ENCODE measurements at places on chromosomes 6 and 20.

GRCh38 chr6:29628419-29629281 is 4.3 kb downstream of the GABBR1 start:
- DNase-seq: no peak

DNA sequence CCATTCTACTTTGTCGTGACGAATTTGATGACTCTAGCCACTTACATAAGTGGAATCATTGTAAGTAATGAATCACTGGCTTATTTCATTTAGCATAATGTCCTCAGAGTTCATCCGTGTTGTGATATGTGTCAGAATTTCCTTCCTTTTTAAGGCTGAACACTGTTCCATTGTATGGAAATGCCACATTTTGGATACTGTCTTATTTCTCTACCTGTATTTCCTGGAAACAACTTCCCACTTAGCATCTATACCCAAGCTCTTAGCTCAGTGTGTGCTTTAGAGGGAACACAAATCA is 28.8 kb upstream of the GGTLC1 start:
- no peak for DNase-seq

GRCh38 chr20:6848041-6848440 is 80.6 kb downstream of the BMP2 start:
- DNase-seq: no peak

DNA sequence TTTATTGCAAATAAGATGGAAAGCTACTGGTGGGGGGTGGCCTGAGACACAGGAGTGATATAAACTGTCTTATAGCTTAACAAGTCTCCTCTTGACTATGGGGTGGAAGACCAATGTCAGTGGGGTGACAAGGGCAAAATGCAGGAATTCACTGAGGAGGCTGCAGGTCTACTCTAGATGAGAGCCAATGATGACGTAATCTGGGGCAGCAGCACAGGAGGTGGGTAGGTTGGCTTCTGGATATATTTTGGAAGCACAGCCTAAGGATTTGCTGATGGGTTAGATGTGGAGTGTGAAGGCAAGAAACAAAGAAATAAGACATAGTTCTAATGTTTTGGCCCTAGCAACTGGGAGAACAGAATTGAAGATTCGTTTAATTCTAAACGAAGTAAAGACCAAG is 253.2 kb downstream of the PTPRT start:
- no peak for DNase-seq

DNA sequence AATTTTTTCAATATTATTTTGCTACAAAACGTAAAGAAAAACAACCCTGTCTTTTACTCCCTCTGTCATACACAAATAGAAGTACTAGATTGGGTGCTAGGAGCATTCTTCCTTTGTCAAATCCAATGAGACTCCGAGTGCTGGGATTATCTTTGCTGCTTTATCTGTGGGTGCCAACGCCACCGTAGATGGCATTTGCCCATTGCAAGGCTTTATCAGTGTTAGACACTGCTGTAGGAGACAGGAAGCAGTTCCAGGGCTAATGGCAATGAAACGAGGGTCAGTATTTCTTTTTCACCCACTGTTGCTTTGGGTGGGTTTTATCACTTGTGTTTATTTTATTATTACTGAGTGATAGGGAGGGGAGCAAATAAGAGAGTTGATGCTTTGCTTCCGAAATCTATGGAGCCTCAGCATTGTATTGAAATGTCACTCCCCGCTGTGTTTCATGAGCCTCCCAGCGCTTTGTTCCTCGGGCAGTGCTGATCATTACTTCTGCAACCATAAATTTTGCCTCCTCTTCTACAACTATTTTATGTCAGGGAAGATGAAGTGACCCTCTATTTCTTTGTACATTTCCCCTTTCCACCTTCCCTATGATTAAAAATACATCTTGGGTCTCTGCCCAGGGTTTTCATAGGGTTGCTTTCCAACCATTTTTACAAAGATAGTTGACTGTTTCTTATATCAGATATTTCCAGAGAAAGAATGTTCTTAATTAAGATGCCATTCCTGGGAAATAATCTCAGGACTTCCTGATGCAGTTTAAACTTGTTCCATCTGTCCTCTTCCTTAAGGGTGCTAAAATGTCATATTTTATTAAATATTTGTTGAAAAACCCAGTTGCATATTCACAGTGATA is 86.7 kb upstream of the LAMP5 start:
- DNase-seq: no peak

- no peak for DNase-seq
Measured at GRCh38 chr6:127272576-127272975, 5.9 kb downstream of the RNF146 start.

DNA sequence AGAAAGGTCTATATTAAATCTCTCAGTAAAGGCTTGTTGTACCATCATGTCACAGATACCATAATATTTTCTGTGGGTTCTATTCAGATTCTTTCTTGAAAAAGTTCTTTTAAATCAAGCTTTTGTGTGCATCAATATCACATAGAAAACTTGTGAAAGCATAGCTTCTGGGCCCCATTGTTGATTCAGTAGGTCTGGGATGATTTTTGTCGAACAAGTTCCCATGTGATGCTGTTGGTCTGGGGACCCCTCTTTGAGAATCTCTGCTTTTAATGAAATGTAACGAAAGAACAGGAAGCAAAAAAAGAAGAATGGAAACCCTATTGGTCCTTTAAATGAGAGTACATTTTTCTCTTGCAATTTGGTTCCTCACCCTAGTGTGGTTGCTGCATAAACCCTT is 597.7 kb upstream of the CITED2 start:
- DNase-seq: no peak

DNA sequence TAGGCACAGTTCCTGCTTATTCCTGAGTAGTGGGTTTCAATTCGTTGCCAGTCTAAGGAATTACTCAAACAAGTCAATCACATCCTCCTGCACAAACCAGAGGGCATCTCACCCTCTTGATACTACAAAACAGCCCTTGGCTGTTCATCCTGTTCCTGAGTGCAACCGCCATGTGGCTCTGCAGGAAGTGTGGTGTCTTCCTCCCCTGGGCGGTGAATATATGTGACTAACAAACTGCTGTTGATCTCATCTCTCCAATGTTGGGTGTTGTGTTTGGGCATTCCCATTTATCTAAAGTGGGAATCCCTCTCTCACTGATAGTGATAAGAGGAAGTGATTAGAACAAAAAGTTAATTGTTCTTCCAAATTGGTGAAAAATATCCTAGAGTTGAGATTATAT is 163.0 kb downstream of the TBX18 start:
- no peak for DNase-seq

- no peak for DNase-seq
Measured at GRCh38 chr6:15845492-15845891, 182.7 kb upstream of the DTNBP1 start.

- DNase-seq: no peak
Measured at GRCh38 chr20:22512911-22513489, 71.4 kb downstream of the FOXA2 start.

DNA sequence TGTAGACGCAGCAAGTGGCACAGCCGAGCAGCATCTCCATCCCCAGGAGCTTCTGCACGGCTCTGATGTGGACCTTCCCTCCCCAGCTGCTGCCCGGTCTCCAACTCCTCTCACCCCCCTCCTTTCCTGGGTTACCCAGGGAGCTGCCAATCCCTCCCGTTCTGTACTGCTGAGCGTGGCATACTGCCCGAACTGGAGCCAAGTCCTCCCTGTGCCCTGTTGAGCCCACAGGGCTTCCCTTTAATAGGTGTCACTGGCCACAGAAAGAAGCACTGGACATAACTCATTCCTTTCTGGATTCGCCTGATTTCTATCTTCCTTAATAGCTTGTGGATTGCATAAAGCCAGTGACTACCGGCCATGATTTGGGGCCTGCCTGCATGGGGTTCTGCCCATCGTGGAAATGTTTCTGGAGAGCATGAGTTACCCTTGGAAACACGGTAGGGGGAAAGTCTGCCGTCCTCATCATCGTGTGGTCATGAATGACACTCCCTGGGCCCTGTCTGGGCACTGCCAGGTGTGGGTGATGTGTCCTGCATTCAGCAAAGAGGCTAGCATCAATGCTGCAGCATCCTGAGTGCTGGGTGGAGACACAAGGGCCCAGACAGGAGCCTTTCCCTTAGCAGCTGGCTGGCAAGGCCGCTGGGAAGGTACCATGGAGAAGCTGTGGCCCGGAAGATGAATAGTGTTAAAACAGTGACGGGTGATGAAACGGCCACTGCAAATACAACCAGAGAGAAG is 189.7 kb downstream of the SYNDIG1 start:
- DNase-seq: no peak

DNA sequence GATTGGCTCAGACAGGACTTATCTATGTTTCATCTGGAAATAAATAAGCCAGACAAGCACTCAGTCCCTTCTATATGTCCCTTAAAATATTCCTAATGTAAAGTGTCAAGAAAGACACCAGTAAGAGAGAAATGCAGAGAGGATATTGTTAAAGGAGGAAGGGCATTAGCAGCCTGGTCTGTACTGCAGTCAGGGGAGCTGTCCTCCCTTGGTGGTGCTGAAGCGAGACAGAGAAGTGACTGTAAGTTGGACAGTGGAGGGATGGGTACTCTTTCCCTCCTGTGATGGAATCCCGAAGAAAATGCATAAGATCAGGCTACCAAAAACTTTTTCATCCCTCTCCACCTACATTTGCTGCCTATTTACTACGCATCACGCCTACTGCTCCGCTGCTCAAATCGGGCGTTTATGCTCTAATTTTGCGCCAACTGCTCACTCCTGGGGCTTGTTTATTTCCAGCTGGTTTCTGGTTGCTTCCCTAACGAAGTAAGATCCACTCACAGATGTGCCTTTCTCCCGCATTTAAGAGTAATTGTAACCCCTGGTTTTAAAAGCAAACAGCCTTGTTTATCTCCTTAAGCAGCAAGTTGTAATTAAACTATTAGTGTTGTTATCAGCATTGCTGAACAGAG is 35.2 kb downstream of the PHACTR1 start:
- no peak for DNase-seq

DNA sequence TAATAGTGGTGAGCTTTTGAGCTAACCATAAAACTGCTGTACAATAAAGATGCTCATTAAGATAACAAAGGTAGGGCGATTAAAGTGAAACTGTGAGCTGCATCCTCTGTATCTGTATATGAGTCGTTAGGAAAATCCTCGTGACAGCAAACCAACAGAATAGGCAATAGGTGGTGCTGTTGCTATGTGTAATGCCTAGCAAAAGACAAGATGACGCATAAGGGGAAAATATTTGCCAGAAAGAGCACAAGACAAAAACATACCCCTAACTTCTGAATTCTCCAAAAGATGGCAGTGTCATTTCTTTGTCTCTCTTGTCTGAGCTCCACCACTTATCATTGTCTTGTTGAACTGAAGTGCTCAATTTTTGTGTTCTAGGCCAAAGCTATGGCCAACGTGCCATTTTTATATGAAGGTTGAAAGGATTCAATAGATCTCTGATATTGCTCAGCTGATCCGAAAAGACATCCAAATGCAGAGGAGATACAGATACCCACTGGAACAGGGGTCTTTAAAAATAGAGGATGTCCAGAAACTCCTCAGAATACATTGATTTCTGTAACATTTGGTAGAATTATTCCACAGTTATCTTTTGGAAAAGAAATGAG is 56.3 kb upstream of the ANKEF1 start:
- no peak for DNase-seq

GRCh38 chr20:32829311-32830005 is 9.7 kb downstream of the MAPRE1 start:
- no peak for DNase-seq

DNA sequence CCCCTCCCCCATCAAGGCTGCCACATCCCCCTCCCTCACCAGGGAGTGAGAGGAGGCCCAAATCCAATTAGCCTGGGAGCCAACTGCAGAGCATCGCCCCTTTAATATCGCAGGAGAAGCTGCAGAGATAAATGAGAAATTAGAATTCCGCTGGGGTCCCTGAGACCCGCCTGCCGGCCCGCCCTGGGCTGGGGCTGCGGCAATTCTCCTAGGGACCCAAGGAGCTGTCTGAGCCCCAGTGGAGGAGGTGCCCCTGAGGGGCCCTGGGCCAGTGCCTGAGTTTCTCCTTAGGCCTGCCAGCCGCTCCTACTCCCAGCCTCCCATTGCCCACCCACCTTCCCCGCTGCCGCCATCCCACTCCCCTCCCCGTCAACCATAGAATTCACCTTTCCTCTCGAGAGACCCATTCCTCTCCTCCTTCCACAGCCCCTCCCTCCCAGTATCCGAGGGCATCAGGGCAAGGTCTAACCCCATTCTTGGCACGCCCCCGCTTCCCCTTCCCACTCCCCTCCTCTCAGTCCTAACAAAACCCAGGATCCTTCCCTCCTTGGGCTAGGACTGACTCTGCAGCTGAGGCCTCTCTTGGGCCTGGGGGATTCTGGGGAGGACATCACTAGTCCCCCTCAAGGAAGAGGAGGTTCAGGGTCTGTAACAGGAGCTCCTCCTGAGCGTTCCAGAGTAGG is 20.0 kb upstream of the CDH22 start:
- no peak for DNase-seq

- no peak for DNase-seq
Measured at GRCh38 chr6:1125297-1125696, 186.6 kb upstream of the FOXQ1 start.

- DNase-seq: no peak
Measured at GRCh38 chr6:11206576-11206975, 25.9 kb downstream of the NEDD9 start.

DNA sequence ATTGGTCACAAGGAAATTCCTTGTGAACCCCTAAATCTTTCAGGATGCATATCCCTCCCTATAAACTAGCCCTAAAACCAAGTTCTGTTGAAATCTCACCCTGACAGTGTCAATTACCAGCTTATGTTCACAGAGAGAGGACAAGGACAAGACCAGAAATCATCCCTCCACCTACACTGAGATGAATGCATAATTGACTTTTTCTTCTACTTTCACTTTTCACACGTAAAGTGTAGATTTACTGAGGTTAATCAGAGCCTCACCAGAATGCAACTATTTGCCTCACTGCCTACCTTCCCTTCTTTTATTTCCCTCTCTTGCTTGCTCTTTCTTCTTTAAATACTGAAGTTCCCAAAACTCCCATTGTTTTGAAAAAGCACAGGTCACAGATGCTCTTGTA is 15.3 kb upstream of the NKAIN2 start:
- DNase-seq: no peak

GRCh38 chr6:40807484-40807883 is 220.3 kb upstream of the LRFN2 start:
- DNase-seq: no peak
